ENCODE measurements at places on chromosomes 5 and 9. TPM values are rescaled to one million over a fixed set of nuclear protein-coding genes. Genes with fewer than 3 reads are reported as not detected.

DNA sequence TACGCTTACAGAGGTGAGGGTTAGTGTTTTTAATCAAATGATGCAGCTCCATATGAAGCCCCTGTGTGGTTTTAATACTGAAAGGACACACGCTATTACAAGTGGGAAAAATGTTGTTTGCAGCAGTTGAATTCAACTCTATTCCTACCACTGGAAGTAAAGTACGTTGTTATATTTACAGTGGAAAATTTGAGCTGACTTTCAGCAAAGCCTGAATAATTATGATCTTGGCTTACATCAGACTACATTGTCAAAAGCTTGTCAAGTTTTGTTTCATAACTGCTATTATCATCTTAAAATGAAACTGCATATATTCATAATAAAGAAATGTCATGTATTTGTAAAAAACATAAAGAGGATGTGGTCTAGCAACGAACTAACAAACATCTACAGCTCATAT is 818.5 kb downstream of the SEMA5A start:
- DNase-seq = no peak

DNA sequence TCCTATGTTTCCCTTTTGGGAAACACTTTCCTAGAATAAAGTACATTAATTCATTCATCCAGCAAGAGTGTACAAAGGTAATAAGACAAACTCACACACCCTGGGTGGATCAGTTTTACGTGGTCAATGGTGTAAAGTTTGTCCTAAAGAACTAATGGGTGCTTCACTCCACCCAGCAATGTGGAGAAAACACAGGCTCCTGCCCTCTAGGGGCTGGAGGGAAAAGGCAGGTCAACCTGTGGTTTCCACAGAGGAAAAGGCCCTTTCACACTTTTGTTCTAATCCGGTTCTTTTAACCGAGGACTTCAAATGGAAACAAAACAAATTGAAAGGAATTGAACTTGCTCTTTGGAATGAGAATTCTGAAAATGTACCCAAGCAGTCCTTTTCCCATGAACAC is 80.9 kb upstream of the SPOCK1 start:
- no peak for DNase-seq

The HTR1A gene
- total RNA-seq = not detected

DNA sequence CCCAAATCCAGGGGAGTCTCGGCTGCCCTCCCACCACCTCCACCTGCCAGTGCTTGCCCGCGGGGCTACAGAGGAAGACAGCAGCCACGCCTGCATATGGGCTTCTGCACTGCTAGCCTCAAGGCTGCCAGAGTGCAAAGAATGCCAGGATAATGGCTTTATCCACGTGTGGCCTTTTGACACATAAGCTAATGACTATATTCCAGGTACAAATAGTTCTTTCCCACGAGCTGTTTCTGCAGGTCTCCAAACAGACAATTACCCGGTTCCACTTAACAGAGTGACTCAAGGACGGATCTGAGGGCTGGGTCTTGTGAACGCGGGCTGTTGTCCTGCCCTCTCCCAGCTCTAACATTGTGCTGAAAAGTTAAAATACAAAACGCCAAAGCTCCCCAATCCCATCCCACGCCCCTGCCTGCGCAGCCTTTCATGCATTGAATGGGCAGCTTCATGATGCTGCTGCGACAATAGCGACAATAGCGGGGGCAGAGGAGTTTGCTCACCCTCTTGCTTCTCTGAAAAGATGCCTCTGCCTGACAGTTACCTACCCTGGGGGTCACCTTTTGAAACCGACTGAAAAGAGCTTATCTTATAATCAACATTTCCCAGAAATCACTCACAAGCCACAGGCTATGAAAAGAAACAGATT is 39.1 kb upstream of the MSH3 start:
- no peak for DNase-seq

- no peak for DNase-seq
These were observed 94.3 kb upstream of the LRRTM2 start for GRCh38 chr5:138969323-138970002.

All from hematopoietic multipotent progenitor cell (in vitro differentiated cells).